ENCODE measurements at places on chromosomes 6 and 20.

DNA sequence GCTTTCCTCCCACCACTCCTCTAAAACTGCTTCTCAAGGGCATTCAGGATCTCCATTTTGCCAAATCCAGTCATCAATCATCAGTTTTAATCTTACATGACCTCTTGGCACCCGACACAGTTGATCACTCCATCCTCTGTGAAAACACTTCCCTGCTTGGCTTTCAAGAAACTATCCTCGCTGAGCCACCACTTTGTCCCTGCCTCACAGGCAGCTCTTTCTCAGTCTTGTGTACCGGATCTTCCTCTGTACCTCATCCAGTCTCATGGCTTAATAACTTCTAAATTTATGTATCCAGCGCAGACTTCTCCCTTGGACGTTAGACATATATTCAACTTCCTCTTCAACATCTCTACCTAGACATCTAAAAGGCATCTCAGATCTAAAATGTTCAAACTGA, 89.9 kb downstream of the BTBD9 start:
- no peak for DNase-seq

- no peak for DNase-seq
Observed at GRCh38 chr6:144697801-144698200, 412.7 kb downstream of the UTRN start.

DNA sequence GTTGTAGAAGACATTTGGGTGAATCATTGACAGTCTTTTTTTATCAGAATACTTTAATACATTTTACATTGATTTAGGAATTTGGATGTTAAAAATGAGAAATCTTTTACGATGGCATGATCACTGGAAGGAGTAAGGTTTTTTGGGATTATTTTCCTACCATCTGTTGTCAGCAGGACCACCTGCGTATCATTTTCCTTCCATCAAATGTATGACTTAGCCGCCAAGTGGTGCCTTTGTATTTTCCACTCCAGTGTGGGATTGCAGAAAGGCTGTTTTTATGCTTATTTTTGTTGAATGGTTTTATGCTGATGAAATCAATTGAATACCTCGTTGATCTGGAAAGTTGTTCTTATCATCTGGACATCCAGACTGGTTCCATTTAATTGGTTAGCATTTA, 35.8 kb downstream of the AKAP12 start:
- DNase-seq = no peak

- DNase-seq = no peak
Observed at GRCh38 chr20:39164642-39165041, 202.5 kb downstream of the DHX35 start.

DNA sequence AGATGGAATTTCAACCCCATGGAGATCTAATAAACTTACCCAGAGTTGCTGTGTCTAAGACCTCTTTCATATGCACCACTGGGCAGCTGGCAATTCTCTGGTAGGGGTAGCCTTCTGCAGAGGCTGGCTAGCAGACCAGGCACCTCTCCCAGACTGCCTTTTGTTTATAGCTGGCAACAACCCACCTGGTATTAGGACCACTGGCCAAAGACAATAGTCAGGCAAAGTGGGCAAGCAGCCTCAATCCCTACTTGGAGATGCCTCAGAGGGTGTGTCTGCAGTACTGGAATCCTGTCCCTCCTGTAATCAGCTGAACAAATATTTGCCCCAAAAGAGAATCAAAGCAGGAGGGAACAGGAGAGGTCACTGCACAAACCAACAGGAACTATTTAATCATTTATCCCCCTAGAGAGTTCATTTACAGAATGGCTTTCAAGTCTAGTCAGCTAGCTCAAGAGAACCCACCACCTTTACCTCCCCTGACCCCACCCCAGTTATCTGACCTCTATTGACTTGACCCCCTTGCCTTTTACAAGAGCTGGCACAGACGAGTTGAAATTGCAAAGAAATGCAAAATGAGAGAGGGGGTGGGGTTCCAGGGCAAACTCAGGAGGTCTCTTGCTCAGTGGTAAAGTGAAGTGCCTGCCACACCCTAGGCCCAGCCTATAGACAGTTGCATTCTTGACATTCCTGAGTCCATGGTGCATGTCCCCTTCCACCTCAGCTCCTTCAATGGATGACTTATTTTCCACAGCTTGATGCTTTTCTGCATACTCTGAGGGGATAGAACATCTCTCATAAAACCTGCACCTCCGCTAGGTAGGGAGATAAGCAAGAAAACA, 2.8 kb downstream of the BCL2L1 start:
- DNase-seq = peak; percentile 48

DNA sequence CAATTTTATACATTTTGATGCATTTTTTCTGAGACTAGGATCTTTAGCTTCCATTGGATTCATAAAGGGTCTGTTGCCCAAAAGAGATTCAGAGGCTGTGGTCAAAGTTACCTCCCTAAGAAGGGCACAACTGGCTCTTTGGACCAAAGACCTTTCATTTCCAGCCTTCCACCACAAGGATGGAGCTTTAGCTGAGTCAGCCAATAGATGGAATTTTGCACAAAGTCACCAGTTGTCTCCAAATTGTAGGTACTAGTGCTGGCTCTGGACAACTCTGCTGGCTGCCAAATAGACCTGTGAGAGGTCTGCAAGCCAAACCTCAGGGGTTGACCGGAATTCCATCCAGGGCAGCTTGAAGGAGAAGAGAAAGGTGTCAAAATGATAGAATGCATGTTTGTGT, 555 bp downstream of the BPIFA1 start:
- no peak for DNase-seq

DNA sequence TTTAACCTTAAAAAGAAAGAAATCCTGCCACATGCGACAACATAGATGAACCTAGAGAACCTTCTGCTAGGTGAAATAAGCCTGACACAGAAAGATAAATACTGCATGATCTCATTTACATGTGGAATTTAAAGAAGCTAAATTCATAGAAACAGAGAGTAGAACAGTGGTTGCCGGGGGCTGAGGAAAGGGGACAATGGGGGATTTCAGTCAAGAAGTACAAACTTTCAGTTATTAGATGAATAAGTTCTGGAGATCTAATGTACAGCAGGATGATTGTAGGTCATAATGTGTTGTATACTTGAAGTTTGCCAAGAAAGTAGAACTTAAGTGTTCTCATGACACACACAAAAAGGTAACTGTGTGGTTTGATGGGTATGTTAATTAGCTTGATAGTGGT, 204.3 kb upstream of the PRSS16 start:
- DNase-seq = no peak

GRCh38 chr20:38129893-38130609, 35.0 kb downstream of the TGM2 start:
- DNase-seq = no peak

- DNase-seq = peak; percentile 32
Observed at GRCh38 chr6:97669191-97670031, 386.4 kb upstream of the MMS22L start.

GRCh38 chr6:2938632-2939083, 32.7 kb downstream of the SERPINB6 start:
- DNase-seq = no peak

- no peak for DNase-seq
Observed at GRCh38 chr6:45587229-45588060, 209.7 kb upstream of the SUPT3H start.

DNA sequence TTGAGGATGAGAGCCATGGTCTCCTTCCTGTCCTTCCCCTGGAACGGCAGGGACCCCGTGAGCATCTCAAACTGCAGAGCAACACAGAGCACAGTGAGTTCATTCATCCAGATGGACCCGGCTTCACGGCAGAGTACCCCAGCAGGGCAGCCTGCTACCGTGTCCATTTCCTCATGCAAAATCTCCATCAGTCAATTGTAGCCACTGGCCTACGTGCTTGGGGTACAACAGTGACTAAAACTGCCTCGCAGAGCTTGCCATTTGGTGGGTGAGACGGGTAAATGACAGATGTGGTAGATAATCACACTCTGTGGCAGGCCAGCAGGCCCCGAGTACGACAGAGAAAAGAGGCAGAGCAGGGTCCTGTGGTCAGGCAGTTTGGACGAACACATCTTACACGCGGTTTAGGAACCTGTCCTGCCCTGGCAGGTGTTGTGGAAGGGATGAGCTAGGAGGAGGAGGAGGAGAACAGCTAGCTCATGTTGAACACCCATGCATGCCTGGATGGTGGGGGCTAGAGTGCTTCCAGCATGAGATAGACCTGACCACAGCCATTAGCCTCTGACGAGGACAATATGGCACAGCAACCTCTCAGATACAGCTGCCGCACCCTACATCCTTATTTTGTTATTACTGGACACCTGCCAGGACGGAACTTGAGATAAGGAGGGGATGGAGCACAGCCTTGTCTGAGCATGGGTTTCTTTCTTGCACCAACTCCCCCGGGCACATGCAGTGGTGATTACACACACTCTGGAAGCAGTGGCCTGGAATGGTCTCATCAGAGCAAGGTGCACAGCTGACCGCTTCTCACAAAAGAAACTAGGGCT, 95.6 kb downstream of the RAMACL start:
- peak; percentile 20 for DNase-seq
